ENCODE measurements at places on chromosomes 13 and 19.

DNA sequence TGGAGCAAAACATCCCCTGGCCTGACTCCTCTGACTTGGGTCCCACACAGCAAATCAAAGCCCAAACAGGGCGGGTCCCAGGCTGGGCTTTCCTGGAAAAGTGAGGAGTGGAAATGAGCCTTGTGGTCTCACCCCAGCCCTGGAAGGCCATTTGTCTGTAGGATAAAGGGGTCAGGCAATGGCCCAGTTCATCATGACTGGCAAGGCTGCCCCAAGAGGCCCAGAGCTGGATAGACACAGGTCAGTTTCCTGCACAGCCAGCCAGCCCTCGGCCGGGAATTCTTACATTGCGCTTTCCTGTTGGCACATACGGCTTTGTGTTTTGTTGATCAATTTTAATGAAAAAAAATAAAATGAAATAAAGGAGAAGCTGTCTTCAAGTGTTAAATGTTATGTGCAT, 174.3 kb downstream of the TSHZ3 start:
- H3K4me3 ChIP-seq: no peak overlapping the region
- H3K27ac ChIP-seq: no peak overlapping the region
- no peaks in the 10 kb centered on the region for H3K27me3 ChIP-seq
- no peak for DNase-seq
- H3K4me1 ChIP-seq: no peaks in the 10 kb centered on the region
- H3K36me3 ChIP-seq: no peaks in the 10 kb centered on the region

DNA sequence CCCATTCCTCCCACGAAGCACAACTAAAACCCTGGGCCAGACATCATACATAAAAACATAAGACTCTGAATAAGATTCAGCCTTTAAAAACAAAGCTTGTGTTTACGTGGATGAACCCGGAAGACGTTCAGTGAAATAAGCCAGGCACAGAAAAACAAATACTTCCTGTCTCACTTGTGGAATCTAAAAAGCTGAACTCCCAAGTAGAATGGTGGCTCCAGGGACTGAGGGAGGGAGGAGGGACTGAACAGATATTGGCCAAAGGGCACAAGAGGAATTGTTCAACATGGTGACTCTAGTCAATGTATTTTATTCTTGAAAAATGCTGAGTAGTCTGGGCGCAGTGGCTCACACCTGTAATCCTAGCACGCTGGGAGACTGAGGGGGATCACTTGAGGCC, 35.7 kb upstream of the TPM4 start:
- DNase-seq: no peak
- H3K4me1 ChIP-seq: peaks cover 6% of the 10 kb centered on the region
- H3K4me3 ChIP-seq: no peak overlapping the region
- H3K27ac ChIP-seq: no peak overlapping the region

DNA sequence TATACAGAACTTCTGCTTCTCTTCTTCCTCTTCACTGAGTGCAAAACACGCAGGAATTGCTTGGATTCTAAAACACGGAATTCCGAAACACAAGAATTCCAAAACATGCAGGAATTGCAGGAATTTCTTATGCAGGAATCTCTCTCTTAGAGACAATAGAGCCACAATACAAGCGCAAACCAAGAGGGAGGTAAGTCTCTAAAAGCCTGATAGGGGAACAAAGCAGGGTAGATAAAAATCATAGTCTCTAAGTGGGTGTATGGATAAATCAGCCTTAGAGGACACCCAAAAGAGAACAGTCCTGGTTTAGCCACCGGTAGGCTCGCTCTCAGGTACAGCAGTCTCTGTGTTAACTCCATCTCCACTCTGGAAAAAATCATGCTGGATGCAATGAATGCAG, 112.9 kb downstream of the LHFPL6 start:
- no peak for DNase-seq
- no peak overlapping the region for H3K4me3 ChIP-seq
- no peaks in the 10 kb centered on the region for H3K4me1 ChIP-seq
- no peaks in the 10 kb centered on the region for H3K36me3 ChIP-seq
- H3K27ac ChIP-seq: no peak overlapping the region

DNA sequence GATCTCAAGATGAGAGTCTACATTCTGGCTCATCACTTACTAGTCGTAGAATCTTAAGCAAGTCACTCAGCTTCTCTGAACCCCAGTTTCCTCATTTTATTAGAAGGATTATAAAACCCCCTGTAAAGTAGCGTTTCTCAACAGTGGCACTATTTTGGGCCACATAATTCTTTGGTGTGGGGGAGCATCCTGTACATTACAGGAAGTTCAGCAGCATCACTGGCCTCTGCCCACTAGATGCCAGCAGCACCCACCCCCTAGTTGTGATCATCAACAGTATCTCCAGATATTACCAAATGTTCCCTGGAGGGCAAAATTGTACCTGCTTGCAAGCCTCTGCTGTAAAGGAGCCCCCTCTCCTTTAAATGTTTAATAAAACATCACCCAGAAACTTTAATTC, 22.6 kb downstream of the STARD13 start:
- no peak overlapping the region for H3K4me3 ChIP-seq
- peaks cover 8% of the 10 kb centered on the region for H3K27me3 ChIP-seq
- no peaks in the 10 kb centered on the region for H3K4me1 ChIP-seq
- DNase-seq: no peak
- H3K36me3 ChIP-seq: no peaks in the 10 kb centered on the region

- DNase-seq: no peak
- H3K27ac ChIP-seq: no peak overlapping the region
- no peak overlapping the region for H3K4me3 ChIP-seq
Measured at GRCh38 chr19:17456127-17456526, 4.6 kb downstream of the NXNL1 start.

GRCh38 chr13:49082653-49083536, 107.2 kb downstream of the FNDC3A start:
- H3K27me3 ChIP-seq: no peaks in the 10 kb centered on the region
- peaks cover 11% of the 10 kb centered on the region for H3K4me1 ChIP-seq
- no peak for DNase-seq
- no peak overlapping the region for H3K4me3 ChIP-seq

- H3K27ac ChIP-seq: no peak overlapping the region
- no peaks in the 10 kb centered on the region for H3K4me1 ChIP-seq
- H3K36me3 ChIP-seq: no peaks in the 10 kb centered on the region
Measured at GRCh38 chr13:103288114-103288513, 221.9 kb upstream of the SLC10A2 start.

GRCh38 chr19:13302526-13303270, 152.5 kb downstream of the IER2 start:
- peaks cover 2% of the 10 kb centered on the region for H3K4me1 ChIP-seq
- H3K36me3 ChIP-seq: no peaks in the 10 kb centered on the region
- peaks cover 44% of the 10 kb centered on the region for H3K27me3 ChIP-seq
- no peak overlapping the region for H3K27ac ChIP-seq

- H3K36me3 ChIP-seq: peaks cover 59% of the 10 kb centered on the region
- H3K4me1 ChIP-seq: peaks cover 64% of the 10 kb centered on the region
- no peaks in the 10 kb centered on the region for H3K27me3 ChIP-seq
- no peak for DNase-seq
- peak overlapping the region; percentile 96 for H3K4me3 ChIP-seq
Measured at GRCh38 chr19:3983936-3984583, 1.2 kb downstream of the EEF2 start.

- DNase-seq: no peak
- H3K27ac ChIP-seq: peak overlapping the region; percentile 93
- no peaks in the 10 kb centered on the region for H3K27me3 ChIP-seq
- H3K36me3 ChIP-seq: no peaks in the 10 kb centered on the region
Measured at GRCh38 chr13:28047757-28048388, 52.5 kb downstream of the FLT3 start.

- peaks cover 2% of the 10 kb centered on the region for H3K27me3 ChIP-seq
- DNase-seq: no peak
- no peaks in the 10 kb centered on the region for H3K36me3 ChIP-seq
- H3K4me1 ChIP-seq: peaks cover 47% of the 10 kb centered on the region
- H3K4me3 ChIP-seq: no peak overlapping the region
Measured at GRCh38 chr19:35445826-35446593, 2.0 kb upstream of the FFAR2 start.

DNA sequence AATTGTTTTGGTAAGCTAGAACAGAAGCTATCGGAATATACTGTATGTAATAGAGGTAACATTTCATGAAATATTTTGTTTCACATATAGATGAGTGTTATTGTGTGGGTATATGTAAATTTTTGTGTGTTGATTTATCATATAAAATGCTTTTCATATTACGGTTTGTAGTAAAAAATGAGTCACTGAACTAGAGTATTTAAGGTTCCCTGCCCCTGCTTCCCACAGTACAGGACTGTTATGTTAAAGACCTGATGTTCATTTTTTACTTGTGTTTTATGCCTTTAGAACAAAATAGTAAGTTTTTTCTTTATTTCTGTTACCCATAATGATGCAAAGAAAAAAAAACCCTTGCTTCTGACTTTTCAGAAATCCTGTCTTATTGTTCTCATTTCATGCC, 243.4 kb downstream of the ENOX1 start:
- no peaks in the 10 kb centered on the region for H3K4me1 ChIP-seq
- H3K4me3 ChIP-seq: no peak overlapping the region
- no peak for DNase-seq
- H3K27ac ChIP-seq: no peak overlapping the region
- H3K27me3 ChIP-seq: no peaks in the 10 kb centered on the region

DNA sequence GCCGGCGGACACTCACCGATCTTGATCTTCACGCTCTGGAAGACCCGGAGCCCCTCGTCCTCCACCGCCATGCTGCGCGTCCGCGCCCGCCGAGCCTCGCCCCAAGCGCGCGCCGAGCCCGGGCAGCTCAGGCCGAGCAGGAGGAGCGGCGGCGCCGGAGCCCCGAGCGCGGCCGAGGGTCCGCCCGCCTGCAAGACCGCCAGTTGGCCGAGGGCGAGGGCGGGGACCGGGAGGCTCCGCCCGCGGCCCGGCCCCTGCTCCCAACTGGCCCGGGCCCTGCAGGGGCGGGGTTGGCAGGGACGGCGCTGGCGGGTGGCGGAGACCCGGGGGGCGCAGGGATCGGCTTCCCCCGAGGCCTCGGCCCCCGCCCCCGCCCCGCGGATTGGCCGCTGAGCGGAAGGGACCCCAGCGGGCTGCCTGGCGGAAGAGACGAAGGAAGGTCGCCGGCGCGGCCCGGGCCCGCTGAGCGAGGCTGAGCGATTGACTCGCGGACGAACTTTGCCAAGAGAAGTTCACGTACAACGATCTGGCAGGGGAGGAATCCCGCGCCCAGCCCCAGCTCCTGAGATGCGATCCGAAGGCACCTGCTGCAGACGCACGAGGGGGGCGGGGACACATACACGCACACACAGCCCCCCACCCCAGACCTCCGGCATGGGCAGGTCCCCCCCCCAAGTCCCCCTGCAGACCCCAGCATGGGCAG, at the start of gene RASA3:
Gene RASA3 (minus strand): TSS at position 205 of the 703 bp plus-strand sequence. CDS start 134 bp downstream, at position 71.
- peak within 1 kb of the TSS; percentile 76 for H3K27ac ChIP-seq
- peaks cover 56% of the 10 kb centered on the region for H3K4me1 ChIP-seq
- H3K36me3 ChIP-seq: peaks cover 7% of the 10 kb centered on the region
- H3K27me3 ChIP-seq: no peaks in the 10 kb centered on the region

DNA sequence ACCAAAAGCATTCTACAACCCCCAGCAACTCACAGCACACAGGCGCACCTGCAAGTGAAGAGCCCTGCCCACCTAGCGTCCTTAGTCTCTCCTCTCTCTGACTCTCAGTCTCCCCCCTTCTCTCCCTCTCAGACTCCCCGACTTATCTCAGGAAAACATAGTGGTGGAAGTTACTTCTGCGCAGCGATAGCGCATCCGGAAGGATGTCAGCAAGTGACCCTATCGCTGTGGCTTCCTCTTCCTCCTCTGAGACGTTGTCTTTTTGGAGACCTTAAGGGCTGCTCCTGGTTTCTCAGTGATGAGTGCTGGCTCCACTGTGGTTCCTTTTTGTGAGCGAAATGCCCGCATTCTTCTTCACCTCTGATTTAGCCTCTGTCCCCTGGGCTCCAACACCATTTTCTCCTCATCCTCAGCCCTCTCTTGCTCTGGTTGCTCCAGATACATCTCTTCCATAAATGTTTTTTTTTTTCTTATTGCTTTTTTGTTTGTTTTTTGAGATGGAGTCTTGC, 1.4 kb upstream of the YIF1B start:
- H3K4me1 ChIP-seq: peaks cover 56% of the 10 kb centered on the region
- no peaks in the 10 kb centered on the region for H3K27me3 ChIP-seq
- no peaks in the 10 kb centered on the region for H3K36me3 ChIP-seq
- peak overlapping the region; percentile 85 for H3K4me3 ChIP-seq
- DNase-seq: no peak

- no peaks in the 10 kb centered on the region for H3K36me3 ChIP-seq
- H3K4me1 ChIP-seq: peaks cover 2% of the 10 kb centered on the region
- H3K4me3 ChIP-seq: no peak overlapping the region
Measured at GRCh38 chr13:75505327-75505726, 23.4 kb upstream of the TBC1D4 start.

DNA sequence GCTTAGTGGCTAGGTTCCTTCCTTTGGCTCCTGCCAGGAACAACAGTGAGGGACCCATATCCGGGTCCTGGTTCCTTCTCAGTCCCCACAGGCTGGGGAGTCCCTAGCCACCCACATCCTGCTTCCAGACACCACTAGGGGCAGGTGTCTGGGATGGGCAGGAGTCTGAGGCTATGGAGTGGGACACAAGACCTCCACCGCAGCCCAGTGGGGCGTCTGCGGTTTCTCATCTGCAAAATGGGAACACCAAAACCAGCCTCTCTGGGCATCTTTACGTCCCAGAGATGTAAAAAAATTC, 879 bp upstream of the FCGBP start:
- H3K27me3 ChIP-seq: no peaks in the 10 kb centered on the region
- no peak overlapping the region for H3K27ac ChIP-seq
- peaks cover 46% of the 10 kb centered on the region for H3K4me1 ChIP-seq
- H3K4me3 ChIP-seq: no peak overlapping the region
- DNase-seq: no peak

- peaks cover 44% of the 10 kb centered on the region for H3K36me3 ChIP-seq
- H3K4me1 ChIP-seq: peaks cover 14% of the 10 kb centered on the region
- H3K27ac ChIP-seq: peak overlapping the region; percentile 61
- no peak overlapping the region for H3K4me3 ChIP-seq
Measured at GRCh38 chr13:114077099-114077932, 55.1 kb downstream of the RASA3 start.

DNA sequence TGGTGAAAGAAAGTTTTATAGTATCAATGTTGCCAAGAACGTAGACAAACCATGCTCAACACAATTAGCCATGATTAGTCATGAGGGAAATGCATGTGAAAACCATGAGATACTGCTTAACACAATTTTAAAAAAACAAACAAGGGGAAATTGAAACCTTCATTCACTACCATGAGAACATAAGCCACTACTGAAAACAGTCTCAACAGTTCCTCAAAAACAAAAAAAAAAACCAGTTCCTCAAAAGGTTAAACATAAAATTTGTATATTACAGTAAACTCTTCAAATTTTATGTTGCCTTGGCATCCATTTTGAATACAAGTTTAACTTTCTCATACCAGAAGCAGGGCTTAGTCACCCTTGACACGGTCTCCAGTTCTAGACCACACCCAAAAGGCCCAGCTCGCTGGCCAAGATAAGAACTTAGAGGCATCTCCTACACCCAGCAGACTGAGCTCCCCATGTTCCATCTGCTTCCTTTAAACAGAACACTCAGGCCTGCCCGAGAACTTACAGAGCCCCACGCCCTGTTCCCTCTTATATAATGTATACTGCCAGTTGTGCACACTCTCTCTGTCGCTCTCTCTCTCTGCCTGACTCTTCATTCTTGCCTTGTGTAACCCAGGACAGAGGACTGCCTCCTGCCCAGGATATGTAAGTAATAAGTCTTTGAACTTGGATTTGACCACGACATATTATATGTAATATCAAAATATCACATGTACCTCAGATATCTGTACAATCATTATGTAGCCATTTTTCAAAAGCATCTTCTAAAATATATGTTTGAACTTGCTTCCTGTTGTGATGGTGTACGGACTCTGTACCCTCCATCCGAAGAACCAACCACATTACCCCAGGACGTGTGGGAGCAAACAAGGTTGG, 67.4 kb downstream of the STK24 start:
- peak overlapping the region; percentile 71 for H3K4me3 ChIP-seq
- H3K27ac ChIP-seq: peak overlapping the region; percentile 96
- H3K36me3 ChIP-seq: peaks cover 11% of the 10 kb centered on the region
- H3K4me1 ChIP-seq: peaks cover 100% of the 10 kb centered on the region
- no peaks in the 10 kb centered on the region for H3K27me3 ChIP-seq

Measured in activated B cell treated with CpG ODN at 0.5 μM for 24 hours (primary cell).